ENCODE measurements at places on chromosomes 11 and 22. TPM values are rescaled to one million over a fixed set of nuclear protein-coding genes. Genes with fewer than 3 reads are reported as not detected.

DNA sequence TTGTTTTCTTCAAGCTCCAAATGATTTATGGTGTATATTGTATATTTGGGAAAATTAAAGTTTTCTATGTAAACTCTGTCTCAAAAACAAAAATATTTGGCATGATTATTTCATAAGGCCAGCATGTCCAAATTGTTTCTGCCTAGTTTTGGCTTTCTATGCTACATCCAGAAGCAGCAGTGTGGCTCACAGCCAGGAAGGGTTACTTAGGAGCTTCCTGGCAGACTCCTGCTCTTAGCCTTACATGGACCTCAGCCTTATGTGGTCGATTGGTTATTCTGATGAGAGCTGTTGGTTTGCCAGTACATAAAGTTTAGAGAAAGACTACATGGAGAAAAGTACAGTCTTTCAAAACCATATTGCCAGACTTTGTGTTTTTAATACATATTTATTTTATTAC lies 297.7 kb upstream of the FAT3 start:
- H3K4me1 ChIP-seq = no peaks in the 10 kb centered on the region
- no peak overlapping the region for H3K27ac ChIP-seq
- no peaks in the 10 kb centered on the region for H3K27me3 ChIP-seq
- DNase-seq = no peak
- H3K4me3 ChIP-seq = no peak overlapping the region

DNA sequence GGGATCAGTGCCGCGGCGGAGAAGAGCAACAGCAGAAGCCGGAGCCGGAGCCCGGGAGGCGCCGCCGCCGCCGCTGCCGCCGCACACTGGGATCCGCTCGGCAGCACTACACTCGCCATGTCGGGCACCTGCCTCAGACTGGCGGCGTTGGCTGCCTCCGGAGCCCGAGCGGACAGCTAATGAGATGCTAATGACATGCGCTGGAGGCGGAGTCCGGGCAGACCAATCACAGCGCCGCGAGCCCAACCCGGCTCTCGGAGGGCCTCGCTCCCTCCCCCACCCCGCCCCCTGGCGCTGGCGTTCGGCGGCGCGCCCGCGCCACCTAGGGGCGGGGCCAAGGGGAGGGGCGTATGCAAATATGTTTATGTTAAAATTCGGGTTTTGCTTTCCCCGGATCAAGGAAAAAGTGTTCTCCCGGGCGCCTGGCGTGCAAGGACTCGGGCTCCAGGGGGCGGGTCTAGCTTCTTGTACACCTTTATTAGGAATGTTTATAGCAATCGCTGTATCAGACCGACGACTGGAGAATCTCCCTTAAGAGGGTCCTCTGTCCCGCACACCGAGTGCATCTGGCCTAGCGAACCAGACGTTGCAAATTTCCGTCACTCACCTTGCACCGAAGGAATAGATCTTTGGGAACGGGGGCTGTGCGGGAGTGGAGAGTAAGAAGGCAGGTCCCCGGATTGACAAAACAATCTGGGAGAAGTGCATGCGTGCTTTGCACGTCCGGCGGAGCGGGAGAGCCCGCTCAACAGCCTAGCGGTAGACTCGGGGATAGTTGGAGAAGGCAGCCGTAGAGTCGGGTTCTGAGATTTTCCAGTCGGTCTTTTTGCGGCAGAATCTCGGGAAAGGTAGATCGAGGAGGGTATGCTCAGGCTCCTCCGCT lies at the start of gene CADM1:
TSS of gene CADM1 (minus strand) at position 140 of the 883 bp plus-strand sequence.
- no peak within 1 kb of the TSS for H3K27ac ChIP-seq
- H3K36me3 ChIP-seq = peaks cover 3% of the 10 kb centered on the region
- peak within 1 kb of the TSS; percentile 69 for H3K4me3 ChIP-seq
- DNase-seq = peak; percentile 81

GRCh38 chr11:1549338-1550330 lies 22.4 kb downstream of the DUSP8 start:
- H3K4me3 ChIP-seq = no peak overlapping the region
- H3K4me1 ChIP-seq = peaks cover 3% of the 10 kb centered on the region
- H3K27ac ChIP-seq = no peak overlapping the region
- H3K36me3 ChIP-seq = no peaks in the 10 kb centered on the region
- DNase-seq = no peak
- H3K27me3 ChIP-seq = peaks cover 34% of the 10 kb centered on the region

DNA sequence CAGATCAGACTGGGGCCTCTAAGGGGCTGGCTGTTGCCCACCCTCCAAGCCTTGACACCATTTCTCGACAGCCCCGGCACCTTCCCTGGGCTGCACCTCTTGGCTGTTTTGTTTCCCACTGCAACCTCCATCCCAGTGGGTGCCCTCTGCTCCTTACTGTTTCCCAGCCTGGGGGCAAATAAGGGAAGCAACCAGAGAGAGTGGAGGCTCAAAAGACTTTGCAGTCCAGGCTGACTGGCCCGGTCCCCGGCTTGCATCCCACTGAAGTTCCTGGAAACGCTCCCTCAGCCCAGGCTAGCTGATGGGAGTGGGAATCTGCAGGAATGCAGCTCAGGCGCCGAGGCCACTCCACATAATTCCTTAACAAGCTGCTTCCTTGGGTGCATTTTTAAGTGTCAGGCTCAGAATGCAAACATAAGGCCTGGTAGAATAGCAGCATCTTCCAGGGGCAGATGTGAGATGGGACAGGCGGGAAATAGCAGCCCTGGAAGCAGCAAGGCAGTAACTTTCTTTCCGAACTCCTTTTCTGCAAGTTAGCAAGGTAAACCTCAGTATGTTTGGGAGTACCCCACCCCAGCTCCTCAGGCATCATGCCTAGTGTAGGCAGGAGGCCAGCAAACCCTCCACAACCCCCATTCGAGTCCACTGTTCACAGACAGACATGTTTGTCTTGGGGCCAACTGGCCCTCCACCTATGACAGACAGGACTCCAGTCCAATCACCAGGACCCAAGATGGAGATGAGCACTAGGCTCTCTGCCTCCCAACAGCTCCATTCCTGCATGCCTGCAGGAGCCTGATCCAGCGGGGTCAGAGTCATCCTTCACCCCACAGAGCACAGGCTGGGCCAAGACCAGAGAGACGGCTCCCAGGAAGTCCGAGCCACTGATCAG lies 39.3 kb downstream of the RPL27A start:
- H3K4me3 ChIP-seq = no peak overlapping the region
- H3K27me3 ChIP-seq = peaks cover 4% of the 10 kb centered on the region
- H3K36me3 ChIP-seq = no peaks in the 10 kb centered on the region
- no peaks in the 10 kb centered on the region for H3K4me1 ChIP-seq
- no peak for DNase-seq

DNA sequence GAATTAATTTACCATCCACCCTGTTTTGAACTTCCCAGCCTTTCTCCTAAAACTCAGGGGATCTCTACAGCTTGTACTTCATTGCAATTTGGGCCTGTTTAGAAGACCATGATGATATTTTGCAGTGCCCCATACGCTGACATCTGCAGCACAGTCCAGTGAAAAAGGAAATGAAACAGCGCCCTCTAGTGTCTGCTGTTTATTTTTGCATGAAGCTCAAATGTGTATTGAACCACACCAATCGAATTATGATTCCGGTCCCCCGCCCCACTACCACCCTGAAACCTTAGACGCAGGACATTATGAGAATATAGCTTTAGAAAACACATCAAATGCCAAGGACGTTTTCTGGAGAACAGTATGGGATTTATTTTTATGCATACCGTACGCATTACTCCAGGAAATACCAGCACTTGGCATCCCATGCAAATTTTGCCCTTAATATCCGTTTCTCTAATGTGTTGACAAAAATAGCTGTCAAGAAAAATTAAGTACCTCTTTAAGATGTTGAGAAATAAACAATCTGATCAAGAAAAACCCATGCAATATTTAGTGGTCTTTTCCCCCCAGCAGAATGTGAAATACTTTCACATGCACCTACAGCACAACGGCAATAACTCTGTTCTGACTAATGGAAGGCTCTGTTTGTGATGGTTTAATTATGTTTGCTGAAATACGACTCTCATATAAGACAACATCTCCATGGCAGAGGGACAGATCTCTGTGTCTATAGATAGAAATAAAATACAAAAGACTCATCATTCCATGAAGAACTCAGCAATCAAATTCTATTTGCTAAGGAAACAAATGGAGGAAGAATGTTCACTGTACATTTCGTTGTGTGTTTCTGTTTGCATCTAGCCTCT lies 93.9 kb downstream of the TECTA start:
- H3K36me3 ChIP-seq = no peaks in the 10 kb centered on the region
- no peak overlapping the region for H3K4me3 ChIP-seq
- peak; percentile 54 for DNase-seq
- no peak overlapping the region for H3K27ac ChIP-seq

DNA sequence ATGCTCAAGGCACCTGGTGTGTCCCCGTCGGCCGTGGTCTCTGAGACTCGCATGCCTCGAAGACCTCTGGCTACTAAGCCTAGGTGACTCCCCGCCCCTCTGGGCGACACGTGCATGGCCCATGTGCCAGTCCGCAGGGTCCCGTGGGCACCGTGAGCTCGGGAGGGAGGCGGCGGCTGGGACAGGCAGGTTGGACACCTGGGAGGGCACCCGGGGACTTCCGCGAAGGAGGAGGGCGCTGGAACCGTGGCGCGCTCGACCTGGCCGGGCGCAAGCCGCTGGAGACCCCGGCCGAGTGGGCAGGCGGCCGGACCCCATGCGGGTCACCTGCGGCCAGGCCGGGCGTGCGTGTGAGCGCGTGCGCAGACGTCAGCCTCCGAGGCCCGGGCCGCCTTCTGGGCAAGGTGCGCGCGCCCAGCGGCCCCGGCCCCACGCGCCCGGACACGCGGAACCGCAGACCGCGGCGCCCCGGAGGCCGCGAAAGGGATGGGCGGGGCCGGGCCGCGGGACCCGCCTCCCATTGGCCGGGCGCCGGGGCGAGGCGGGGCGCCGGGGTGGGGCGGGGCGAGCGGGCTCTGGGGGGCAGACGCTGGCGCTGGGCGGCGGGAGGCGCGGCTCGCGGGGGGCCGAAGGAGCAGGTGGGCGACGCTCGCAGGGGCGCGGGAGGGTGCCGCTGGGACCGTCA lies 579 bp upstream of the RASD2 start:
- H3K4me3 ChIP-seq = peak overlapping the region; percentile 52
- no peak overlapping the region for H3K27ac ChIP-seq
- peaks cover 46% of the 10 kb centered on the region for H3K27me3 ChIP-seq
- no peaks in the 10 kb centered on the region for H3K36me3 ChIP-seq
- H3K4me1 ChIP-seq = peaks cover 5% of the 10 kb centered on the region

- H3K4me1 ChIP-seq = no peaks in the 10 kb centered on the region
- H3K27me3 ChIP-seq = peaks cover 12% of the 10 kb centered on the region
- H3K4me3 ChIP-seq = no peak overlapping the region
Measured at GRCh38 chr11:130459521-130459920, 11.1 kb downstream of the ADAMTS15 start.

DNA sequence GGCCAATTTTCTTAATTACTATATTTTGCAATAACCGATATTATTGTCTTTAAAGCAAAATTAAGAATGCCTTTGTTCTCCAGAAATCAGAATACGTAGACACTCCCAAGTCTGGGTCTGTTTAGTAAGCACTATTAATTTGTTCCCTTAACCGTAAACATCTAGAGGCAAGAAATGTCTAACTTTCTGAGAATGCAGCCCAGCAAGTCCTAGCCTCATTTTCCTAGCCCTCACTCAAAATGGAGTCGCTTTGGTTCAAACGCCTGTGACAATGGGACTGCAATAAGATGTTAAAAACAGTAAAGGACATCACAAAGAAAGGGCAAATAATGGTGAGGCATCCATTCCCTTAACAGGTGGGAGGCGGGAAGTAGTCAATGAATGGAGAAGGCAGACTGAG lies 280.7 kb downstream of the DLG2 start:
- no peaks in the 10 kb centered on the region for H3K27me3 ChIP-seq
- H3K36me3 ChIP-seq = no peaks in the 10 kb centered on the region
- no peaks in the 10 kb centered on the region for H3K4me1 ChIP-seq
- no peak overlapping the region for H3K27ac ChIP-seq

The AAMDC gene
- total RNA-seq = 15.6 TPM

The CARD10 gene
- total RNA-seq = not detected
